ENCODE measurements at places on chromosomes 2 and 18.

GRCh38 chr2:114108824-114109416 lies 219.0 kb downstream of the ACTR3 start:
- DNase-seq, result no peak

DNA sequence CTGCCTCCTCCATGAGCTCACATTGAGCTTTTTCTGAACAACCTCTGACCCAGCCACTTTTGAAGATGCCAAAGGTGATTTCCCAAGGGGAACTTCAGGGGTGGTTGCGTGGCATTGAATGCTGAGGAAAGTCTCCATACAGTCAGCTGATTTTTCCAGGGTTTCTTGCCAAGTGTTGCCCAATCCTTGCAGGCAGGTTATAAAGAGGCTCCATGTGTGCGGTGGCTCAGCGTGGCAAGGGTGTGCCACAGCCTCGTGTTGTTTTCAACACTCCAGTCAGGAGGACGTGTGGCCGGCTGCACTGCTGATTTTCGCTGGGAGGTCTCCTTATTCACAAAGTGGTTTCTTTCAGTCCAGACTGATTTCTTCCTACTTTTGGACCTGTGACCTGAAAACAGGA lies 81.4 kb upstream of the GATA6 start:
- DNase-seq, result no peak

DNA sequence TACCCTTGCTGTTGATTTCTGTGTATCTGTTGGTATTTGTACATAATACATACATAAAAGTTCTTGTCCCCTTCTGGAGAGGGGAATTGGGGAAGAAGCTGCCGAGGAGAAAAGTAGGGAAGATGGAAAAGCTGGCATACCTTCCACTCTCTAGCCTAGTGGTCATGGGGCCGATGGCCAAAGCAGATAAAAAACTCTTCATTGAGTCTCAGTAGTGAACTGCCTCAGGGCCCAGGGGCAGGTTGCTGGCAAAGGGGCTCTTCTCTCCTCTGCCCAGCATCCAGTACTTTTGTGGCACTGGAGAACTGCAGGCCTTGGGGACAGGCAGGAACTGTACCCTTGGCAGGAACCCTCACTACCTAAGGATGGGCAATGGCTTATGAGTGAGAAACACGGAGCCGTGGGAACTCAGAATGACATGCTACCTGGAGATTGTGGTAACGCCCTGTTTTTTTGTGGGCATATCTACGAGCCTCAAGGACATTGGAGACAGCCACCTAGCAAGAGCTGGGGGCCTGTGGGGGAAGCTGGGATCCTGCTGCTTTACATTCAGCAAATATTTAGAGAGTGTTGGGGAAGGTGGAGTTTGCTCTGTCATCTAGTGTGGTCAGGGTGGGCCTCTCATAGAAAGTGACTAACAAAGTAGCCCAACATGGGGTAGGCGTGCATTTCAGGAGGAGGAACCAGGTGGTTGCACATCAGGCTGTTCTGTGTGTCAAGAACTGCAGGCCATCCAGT lies 22.6 kb upstream of the ITGB6 start:
- DNase-seq, result no peak

DNA sequence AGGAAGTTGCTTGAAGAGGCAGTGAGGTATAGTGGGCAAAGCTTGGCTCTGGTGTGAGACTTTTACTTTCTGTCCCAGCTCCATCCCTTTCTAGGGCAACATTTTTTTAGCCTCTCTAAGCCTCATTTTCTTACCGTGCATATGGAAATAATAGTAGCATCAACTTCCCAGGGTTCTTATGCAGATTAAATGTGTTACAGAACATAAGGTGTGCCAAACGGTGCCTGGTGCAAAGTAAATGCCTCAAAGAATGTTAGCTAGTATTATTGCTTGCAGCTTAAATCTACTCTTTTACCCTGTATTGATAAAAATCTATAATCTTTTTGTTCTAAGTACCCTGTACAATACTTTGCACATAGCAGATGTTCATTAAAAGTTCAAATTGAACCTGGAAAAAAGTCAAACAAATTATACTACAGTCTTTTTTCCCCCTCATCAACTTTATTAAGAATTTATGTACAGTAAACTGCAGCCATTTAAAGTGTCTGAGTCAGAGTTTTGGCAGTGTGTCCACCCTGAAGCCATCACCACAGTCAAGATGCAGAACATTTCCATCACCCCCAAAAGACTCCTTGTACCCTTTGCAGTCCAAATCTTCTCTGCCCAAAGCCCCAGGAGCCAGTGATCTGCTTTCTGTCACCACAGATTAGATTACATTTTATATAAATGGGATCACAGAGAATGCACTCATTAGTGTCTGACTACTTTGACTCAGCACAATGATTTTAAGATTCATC lies 10.6 kb downstream of the MAPRE2 start:
- no peak for DNase-seq

GRCh38 chr2:34875091-34875745 lies 1276.1 kb upstream of the FAM98A start:
- no peak for DNase-seq

- no peak for DNase-seq
Observed at GRCh38 chr2:216159646-216160045, 50.5 kb downstream of the XRCC5 start.

DNA sequence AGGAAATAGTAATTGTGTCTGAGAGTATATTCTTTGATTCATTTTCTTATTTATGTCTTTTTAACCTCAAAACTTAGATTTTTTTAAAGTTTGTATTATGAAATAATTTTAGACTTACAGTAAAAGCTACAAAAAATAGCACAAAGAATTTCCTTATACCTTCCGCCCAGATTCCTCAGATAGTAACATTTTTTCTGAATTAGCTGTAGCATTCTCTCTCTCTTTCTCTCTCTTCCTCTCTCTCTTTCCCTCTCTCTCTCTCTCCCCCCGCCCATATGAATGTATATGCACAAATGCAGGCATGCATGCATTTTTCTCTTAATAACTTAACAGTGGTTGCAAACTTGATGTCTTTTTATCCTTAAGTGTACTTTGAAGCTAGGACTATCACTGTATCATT lies 361.1 kb upstream of the NRP2 start:
- no peak for DNase-seq

DNA sequence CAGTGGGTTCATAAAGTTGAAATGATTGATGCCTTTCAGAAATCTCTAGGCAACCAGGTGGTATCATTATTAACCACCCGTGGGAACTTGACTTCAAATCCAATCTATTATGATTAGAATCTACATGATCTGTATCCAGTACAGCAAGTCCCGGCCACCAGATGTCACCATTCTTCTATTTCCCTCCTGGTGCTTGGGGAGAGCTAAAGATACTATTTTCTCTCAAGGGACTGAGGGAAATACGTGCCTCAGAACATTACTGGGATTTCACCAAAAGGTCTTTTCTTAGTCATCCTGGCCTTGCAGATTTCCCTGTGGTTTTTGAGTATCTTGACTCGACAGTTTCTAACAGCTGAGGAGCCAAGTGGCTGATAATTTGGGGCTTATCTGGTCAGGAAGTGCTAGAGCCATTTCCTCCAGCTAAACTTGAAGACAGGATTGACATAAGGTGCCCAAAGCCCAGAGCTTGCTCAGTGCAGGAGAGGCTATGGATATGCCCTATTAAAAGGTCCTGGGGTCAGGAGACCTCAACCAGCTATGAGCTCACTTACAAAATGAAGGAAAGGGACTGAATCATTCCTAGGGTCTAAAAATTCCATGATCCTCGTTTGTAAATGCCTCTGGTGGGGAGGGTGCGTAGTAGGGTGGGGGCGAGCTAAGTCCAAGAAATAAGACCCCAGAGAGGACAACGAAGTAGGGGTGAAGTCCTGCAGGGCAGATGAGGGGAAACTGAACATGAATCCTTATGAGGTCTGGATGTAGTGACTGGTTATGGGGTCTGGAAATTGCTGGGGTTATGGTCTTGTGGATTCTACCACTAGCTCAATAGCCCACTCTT lies 135.4 kb upstream of the MGAT5 start:
- peak; percentile 73 for DNase-seq

GRCh38 chr2:8495189-8495989 lies 186.5 kb upstream of the ID2 start:
- DNase-seq, result no peak

- DNase-seq, result no peak
Observed at GRCh38 chr2:10220902-10221391, 81.8 kb upstream of the HPCAL1 start.

- DNase-seq, result no peak
Observed at GRCh38 chr18:46868169-46868921, 49.0 kb downstream of the PIAS2 start.

DNA sequence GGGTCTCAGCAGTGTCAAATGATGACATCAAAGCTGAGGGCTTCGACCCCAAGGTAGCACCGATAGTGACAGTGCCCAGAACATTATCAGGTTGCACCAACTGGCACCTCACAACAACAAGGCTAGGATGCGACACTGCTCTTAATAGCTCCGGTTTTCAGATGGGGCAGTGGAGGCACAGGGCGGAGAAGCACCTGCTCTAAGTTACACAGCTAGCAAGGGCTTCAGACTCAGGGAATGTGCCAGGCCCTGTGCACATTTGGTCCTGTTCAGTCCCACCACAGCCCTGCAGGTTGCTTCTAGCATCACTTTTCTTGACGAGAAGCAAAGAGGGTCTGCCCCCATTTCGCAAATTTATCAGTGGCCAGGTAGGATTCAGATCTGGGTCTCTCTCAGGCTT lies 74.1 kb downstream of the DGKD start:
- no peak for DNase-seq

- DNase-seq, result no peak
Observed at GRCh38 chr2:119461811-119462210, 30.2 kb downstream of the TMEM37 start.

DNA sequence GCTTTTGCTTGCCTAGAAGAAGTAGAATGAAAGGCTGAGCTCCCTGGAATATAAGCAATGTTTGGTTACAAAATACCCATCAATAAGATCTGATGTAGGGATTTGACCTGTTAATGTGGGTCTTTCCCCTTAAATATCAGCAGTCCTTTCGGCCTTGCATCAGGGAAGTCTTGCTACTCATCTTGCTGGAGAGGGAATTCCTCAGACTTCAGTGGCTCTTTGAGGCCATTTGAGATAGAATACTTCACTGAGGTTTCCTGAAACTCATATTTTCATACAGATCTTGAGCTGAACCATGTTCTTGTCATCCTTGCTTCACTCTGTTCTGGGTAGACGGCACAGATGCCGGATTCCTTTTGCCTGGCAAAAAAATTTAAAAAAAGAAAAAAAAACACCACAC lies 3.9 kb downstream of the TWIST2 start:
- DNase-seq, result no peak

- no peak for DNase-seq
Observed at GRCh38 chr2:63673865-63674533, 85.2 kb downstream of the MDH1 start.

- no peak for DNase-seq
Observed at GRCh38 chr2:3557639-3558204, 411 bp downstream of the RNASEH1 start.

- DNase-seq, result no peak
Observed at GRCh38 chr2:186887107-186888090, 38.4 kb upstream of the ZSWIM2 start.

DNA sequence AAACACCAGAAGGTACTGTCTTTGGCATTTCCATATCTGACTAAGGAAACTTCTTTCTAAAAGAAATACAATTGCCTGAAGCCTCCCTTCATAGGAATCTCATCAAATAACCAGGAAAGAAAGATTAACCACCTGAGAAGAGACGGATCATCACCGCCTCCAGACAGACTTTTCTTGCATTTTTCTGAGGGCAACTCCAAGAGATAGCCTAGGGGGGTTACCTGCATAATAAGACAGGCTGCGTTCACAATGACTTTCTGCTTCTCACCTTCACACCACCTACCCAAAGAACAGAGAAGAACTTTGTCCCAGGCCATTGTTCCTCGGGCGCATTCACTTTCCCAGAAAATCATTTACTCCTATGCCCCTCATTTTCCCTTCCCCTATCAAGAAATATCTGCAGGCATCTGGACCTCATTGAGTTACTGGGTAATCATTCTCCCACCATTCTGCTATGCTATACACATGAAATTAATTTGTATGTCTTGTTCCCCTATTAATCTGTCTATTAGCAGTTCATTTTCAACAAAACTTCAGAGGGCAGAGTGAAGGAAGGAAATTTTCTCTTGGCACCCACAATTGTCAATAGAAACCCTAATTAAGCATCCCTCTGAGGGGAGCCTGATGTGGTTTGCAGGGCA lies 8.3 kb upstream of the POMC start:
- DNase-seq, result no peak

- no peak for DNase-seq
Observed at GRCh38 chr2:137969418-137969765, 5.1 kb downstream of the HNMT start.

GRCh38 chr2:165558832-165559231 lies 89.3 kb downstream of the CSRNP3 start:
- no peak for DNase-seq

- DNase-seq, result no peak
Observed at GRCh38 chr18:55920063-55920462, 332.1 kb upstream of the TCF4 start.

- no peak for DNase-seq
Observed at GRCh38 chr18:22344908-22345670, 72.6 kb downstream of the CTAGE1 start.

DNA sequence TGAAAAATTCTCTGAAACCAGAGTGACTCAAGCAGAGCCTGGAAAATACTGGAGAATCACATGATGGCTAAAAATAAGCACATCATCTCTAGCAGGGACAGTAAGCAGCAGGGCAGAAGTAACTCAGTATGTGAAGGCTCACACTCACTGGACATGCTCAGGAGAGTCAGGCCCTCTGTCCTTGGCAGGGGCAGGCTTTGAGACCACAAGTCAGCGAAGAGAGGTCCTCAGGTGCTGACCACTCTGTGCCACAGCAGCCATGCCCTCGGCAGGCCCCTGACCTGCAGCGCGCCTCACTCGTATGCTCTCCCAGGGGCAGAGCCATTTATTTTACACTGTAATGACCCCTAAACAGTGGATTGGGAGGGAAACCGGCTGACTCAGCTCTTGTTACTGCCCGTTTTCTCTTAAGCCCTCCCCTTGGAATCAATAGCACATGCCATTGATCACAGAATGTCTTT lies 76.8 kb downstream of the MAPRE2 start:
- DNase-seq, result no peak

DNA sequence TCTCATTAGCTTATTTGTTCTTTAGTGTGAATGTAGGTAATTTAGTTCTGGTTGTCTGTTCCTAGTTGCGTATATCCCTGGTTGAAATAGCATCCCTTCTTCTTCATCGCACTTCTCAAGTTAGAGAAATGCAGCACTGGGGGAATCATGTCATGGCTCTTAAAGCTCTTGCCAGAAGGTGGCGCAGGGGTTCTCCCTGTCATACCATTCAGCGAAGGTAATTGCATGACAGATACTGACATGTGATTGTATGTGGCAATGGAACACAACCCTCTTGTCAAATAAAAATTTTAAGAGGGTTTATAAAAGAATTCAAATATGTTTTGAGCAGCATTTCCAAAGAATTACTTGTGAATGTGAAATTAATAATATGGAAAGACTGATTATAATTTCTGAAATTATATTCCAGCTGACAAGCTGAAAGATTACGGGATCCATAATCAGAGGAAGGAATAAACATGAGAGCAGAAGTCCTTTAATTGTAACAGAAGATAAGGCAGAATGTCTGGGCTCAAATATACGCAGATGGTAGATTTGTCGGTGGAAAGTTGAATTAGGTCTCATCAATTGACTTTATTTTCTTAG lies 411.7 kb downstream of the DSEL start:
- DNase-seq, result no peak
